ENCODE measurements at places on chromosomes 1 and 21. TPM values are rescaled to one million over a fixed set of nuclear protein-coding genes. Genes with fewer than 3 reads are reported as not detected.

Gene VHLL
- total RNA-seq: not detected

GRCh38 chr1:228351850-228352249, 54.8 kb downstream of the TRIM11 start:
- DNase-seq: peak; percentile 10

DNA sequence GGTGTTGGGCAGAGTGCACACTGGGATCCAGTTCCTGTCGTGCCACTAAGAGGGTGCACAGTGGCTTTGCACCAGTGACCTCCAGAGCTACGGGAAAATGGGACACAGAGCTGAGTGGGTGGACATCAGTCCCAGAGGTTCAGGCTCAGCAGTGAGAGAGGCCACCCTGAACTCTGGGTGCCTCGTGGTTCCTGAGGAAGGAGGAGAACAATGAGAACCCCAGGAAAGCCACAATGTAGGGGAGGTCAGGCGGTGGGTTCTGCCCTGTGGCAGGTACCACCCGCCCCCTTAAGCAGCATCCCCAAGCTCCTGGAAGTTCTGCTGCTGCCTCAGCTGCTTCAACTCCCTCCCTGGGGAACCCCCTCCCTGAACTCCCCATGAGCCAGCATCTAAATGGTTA, 112.2 kb downstream of the GRIK3 start:
- DNase-seq: no peak

DNA sequence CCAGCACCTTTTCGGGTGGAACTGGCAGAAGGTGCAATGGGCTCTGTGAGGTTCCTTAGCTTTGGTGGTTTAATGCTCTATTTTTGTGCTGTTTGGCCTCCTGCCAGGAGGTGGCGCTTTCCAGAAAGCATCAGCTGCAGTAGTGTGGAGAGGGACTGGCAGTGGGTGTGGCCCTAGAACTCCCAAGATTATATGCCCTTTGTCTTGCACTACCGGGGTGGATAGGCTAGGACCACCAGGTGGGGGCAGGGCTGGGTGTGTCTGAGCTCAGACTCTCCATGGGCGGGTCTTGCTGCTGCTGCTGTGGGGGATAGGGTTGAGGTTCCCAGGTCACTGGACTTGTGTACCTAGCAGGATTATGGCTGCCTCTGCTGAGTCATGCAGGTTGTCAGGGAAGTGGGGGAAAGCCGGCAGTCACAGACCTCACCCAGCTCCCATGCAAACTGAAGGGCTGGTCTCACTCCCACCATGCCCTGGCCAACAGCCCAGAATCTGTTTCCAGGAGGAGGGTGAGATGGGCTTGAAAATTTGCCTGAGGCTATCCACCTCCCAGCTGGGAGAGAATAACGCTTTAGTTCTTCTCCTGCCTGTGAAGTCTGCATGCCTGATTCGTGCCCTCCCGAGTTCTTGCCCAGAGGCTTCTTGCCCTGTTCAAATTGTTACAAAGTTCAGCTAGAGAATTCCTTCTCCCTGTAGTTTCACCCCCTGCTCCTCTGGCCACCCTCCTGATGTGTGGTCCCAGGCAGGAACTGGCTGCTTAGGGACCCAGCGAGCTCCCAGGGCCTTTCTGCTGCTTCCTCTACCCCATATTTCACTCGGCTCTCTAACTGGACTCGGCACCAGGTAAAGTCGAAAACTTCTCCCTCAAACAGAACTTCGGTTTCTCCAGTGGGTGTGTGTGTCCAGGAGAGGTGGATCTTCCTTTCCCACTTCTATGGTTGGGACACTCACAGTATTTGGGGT, 76.5 kb upstream of the BTG3 start:
- DNase-seq: peak; percentile 23

DNA sequence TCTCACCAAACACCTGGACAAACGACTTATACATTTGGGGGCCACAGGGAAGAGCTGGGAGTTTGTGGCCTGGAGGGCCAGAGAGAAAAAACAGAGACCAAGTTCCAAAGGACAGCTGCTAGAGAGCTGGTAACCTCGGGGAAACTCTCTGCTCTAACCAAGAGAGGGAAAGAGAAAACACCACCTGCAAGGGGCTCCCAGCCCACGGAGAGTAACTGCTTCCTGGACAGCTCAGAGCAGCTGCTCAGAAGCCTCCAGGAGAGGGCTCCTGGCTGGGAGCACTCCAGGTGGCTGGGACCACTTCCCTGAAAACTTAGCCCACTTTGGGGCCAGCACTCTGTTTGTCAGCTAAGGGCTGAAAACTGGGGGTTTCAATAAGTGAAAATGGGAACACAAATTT, 154.8 kb upstream of the GRIK3 start:
- DNase-seq: no peak

DNA sequence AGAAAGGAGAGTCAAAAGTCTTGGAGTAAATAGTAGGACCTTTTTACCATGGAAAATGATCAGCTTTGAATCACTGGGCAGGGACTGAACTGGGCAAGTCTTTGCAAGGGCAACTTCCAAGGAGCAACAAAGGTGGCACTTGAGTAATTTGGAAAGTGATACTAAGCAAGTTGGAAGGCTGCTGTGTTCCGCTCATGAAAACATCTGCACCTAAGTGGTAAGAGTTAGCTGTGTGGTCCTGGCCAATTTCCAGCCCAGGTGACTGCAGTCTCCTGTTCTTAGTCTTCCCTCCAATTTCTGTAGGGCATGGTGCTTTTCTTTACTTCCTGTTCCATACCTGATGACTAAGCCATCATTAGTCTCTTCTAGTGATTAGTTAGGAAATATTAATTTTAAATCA, 35.5 kb upstream of the PRDM2 start:
- DNase-seq: no peak

DNA sequence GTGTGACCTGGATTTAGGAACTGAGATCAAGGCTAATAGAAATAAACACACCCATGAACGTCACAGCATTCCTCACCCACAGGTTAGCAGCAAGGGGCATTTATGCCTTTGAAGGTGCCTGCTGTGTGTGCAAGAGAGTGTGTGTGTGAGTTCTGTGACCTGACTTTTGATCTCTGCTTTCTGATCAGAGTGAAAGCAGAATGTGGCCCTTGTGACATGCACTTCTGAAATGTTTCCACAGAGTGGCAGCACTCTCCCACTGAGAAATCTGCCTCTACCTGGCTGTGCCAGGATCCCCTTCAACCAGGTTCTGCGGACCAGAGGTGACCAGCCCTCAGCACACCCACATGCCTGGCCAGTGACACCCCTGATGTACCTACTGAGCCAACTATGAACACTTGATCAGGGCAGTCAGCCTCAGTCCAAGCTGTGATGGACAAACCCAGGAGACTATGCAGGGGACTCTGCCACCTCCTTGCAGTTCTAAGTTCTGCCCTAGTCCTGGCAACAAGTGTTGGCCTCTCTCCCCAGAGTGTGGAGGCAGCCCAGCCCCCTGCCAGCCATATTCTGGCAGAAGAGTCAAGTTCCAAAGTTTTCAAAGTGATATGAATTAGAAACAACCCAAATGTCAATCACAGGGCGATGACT, 41.0 kb downstream of the RXRG start:
- DNase-seq: no peak

DNA sequence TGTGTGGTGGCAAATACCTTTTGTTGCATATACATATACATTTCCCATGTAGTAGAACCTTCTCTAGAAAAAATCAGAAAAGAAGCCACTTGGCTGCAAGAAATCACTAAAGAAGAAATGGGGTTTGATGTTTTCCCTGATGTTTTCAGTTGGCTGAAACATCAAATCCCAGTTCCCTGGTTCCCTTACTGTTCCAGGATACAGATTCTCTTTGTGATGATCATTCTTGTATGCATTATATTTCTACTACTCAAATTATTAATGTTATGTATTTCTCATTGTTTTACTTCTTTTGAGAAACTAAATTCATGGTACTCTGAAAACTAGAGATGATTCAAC, 7.6 kb downstream of the RNU1-2 start:
- no peak for DNase-seq

- no peak for DNase-seq
These were observed 278.3 kb downstream of the ZNF648 start for GRCh38 chr1:181783208-181783607.

DNA sequence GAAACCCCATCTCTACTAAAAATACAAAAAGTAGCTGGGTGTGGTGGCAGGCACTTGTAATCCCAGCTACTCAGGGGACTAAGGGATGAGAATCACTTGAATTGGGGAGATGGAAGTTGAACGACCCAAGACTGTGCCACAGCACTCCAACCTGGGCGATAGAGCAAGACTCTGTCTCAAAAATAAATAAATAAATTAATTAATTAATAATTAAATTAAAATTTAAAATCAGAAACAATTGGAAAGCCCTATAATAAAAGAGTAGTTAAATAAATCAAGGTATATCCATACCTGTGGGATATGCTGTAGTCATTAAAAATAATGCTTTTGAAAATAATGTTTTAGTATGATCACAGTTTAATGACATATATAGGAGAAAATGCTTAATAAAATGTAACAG, 15.6 kb upstream of the DDAH1 start:
- no peak for DNase-seq

All from left ventricle myocardium inferior (tissue), 1 donor.